ENCODE measurements at places on chromosomes 2 and 18.

GRCh38 chr2:237900891-237901831 lies 41.7 kb downstream of the RAMP1 start:
- DNase-seq: no peak

GRCh38 chr2:149068225-149068995 lies 29.9 kb downstream of the LYPD6B start:
- no peak for DNase-seq

DNA sequence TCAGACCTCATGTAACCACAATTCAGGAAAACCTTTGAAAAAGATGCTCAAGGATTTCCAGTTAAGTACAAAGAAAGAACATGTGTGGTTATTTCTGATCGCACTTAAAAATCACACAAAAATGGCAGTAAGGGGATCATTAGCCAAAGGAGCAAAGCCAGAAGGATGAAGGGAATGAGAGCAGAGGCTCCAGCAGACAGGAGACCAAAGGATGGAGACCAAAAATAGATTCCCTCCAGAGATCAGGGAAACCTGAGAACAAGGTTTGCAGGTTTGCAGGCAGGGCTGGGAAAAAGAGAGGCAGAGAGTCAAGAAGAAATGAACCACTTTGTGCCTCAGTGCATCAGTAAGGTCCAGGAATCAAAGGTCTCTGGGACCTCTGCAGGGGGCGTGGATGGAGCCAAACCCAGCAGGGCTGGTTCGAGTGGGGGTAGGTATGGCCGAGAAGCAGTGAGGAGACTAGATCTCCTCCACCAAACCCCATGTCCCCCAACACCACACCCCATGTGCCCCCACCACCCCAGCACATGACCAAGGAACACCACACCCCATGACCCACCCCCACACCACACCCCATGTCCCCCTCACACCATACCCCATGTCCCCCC lies 98.5 kb upstream of the GPC1 start:
- DNase-seq: no peak

GRCh38 chr2:191637182-191638078 lies 40.5 kb upstream of the NABP1 start:
- DNase-seq: no peak

- no peak for DNase-seq
These were observed 715.8 kb downstream of the ERBB4 start for GRCh38 chr2:211822686-211823335.

DNA sequence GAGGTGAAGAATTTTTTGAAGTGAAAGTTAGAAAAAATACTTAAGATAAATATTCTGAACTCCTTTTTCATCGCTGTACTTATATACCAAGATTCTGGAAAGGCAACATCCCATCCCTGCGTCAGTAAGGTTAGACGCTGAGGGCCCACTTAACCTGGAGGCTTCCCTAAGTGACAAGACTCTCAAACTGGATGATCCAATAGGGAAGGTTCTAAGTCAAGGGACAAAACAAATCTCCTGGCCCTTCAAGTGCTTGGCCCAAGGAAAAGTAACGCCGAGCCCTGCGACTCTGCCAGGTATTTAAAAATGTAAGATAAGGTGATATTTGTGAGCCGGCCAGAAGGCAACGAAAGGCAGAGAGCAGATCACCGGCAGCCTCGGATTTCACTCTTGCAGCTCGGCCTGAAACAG lies 1.3 kb downstream of the STK39 start:
- no peak for DNase-seq

GRCh38 chr2:218370410-218371063 lies 11.5 kb upstream of the SLC11A1 start:
- no peak for DNase-seq

DNA sequence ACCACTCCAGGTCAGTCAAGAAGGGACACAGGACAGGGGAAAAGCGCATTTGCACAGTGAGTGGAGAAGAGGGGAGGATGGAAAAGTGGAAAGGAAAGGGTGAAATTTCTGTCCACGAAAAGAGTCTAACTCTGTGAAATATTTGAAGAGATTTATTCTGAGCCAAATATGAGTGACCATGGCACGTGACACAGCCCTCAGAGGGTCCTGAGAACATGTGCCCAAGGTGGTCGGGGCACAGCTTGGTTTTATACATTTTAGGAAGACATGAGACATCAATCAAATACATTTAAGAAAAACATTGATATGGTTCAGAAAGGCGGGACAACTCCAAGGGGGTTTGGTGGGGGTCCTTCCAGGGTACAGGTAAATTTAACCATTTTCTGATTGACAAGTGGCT lies 111.1 kb downstream of the MYT1L start:
- DNase-seq: no peak

- DNase-seq: no peak
These were observed 16.4 kb downstream of the MAL start for GRCh38 chr2:95041824-95042442.

DNA sequence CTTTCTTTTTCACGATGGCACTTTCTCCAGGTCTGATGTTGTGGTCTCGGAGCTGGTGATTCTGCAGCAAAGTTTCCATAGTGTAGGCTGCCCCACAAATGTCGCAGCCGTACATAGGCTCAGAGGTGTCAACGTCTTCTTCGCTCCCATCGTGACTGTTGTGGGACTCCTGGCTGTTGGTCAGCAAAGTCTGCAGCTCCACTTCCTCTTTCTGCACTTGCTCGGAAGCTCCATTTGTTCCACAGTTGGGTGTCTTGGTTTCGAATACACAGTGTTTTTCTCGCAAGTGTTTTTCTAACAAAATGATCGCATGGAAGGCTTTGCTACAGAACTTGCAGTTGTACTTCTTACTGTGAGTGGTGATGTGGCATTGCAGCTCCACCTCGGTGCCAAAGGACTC lies 126.8 kb downstream of the ZNF521 start:
- no peak for DNase-seq

DNA sequence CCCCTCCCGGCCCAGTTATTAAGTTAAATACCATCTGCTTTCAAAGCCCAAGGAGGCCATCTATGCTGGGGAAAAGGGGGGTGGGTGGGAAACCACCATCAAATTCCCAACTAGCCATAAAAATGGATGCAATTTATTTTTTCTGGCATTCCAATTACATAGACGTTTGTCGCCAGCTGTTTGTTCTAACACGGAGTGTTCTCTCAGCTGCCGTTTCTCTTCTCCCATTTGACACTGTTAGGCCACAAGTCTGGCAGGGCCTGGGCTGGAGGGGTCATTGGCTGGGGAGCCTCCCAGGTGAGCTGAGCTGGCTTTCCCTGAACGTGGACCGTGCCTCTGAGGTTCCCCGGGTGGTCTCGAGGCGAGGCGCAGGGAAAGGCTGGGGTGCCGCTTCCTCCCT lies 16.6 kb downstream of the ATOH8 start:
- DNase-seq: no peak

Measured in NCI-H446 (cell line).